ENCODE measurements at places on chromosomes 2 and 18.

DNA sequence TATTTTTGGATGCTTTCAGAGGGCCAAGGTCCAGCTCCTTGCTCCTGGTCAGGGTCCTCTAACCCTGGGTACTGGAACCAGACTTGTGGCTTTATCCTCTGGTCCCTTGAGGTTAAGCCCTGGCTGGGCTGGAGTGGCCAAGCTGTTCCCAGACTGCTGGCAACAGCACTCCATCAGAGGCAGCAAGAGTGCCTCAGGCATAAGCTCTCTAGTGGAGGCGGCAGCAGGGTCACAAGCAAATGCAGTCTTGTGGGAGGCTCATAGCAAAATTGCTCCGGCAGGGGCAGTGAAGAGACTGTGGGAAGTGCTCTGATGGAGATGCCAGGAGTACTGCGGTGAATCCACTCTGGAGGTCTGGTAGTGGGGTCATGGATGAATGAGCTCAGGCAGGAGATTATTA is 128.9 kb upstream of the OTOS start:
- no peak for DNase-seq

- DNase-seq, result no peak
These were observed 477.6 kb upstream of the KLHL29 start for GRCh38 chr2:22907330-22907729.

GRCh38 chr2:195238826-195239225 is 418.2 kb upstream of the SLC39A10 start:
- DNase-seq, result no peak

DNA sequence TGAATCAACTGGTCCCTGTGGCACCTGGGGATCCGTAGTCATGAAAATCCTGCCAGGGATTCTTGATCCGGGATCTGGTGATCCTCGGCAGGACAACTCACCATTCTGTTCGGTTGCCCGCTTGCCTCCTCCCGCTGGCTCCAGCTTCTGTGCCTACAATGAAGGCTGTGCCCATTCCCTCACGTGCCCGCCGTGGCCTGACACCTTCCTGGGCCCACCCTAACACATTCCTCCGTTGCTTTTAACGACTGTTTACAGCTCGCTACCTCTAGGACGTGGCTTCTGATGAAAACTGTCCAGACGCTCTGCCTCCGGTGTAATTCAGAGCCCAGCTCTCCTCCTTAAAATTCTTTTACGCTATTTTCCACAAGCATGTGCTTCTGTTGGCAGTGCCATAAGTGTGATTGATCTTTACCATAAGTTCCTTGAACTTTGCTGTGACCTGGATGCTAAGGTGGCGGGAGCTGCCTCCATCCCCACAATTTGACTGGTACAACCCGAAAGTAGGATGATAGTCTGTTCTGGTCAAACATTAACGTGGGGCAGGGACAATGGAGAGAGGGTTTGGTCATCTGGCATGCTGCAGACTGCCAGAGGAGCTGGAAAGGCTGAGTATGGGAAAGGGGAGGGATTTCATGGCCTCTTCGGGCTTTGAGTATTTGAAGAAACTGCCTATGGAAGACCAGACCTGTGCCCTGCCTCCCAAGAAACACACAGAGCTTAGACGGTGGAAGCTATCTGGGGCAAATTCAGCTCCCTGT is 206.8 kb upstream of the TNP1 start:
- no peak for DNase-seq

DNA sequence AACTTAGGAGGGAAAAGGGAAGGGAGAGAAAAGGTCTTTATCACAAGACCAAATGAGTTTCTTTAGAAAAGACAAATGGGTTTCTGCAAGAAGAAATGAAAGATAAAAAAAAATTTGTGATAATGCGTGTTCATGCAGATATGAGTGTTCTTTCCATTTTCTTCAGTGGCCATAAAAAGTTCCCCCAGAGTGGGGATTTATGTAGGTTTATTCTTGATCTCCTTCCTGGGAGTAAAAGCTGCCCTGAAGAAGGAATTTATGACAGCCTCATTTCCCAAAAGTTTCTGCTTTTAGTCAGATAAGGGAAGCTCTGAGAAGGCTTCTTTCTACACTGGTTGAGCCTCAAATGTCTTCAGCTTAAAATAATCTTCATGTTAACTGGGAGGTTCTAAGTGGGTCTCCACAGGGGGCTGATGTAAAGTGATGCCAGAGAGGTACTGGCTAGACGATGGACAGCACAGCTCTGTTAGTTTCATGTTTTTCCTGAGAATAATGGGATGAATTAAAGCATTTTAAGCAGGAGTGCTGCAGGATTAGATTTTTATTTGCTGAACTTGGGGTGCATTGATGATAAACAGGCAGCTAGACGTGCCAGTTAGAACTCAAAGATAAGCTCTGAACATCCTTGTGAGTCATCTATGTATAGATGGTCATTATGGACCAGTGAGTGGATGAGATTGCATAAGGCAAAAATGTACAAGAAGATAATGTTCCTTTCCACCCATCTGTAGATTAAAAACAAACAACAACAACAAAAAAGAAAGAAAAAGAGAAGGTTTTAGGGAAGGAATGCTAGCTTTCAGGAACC is 99.4 kb upstream of the MSH2 start:
- DNase-seq, result no peak

DNA sequence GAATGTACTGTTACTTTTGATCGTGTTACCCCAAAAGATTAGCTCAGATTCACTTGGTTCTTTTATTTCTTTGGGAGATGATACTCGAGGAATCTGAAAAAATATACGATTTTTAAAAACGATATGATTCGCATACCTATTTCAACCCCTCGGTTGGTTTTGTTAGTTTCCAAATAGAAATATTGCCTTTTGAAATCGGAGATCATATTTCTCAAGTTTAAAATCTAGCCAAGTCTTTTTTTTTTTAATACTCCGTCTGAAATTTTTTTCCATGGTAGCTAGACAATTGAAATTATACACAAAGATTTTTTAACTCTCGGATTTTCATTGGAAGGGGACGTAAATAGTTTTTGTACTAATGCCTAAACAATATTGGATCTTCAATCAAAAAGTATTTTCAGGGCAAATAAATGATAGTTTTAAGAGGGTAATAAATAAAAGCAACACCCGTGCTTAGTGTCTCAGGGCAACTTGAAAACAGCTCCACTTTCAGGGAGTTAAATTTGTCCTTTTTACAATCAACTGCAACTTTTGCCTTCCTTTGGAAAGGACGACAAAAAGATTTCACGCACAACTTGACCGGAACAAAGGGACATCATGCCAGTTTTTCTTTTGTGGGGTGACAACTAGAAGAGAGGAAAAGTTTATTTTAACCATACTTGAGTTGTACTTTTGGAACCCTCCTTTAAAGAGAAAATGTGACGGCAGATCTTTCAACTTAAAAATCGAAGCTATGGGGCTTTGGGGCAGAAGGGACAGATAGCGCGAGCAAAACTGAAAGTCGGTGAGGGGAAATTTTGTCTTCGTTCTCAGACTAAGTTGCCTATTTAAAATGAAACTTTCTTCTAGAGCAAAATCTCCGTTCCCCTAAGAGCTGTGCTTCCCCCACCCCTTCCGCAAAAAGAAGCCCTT is 5.8 kb upstream of the ONECUT2 start:
- no peak for DNase-seq

GRCh38 chr18:51447351-51448342 is 250.2 kb upstream of the MEX3C start:
- DNase-seq, result no peak

DNA sequence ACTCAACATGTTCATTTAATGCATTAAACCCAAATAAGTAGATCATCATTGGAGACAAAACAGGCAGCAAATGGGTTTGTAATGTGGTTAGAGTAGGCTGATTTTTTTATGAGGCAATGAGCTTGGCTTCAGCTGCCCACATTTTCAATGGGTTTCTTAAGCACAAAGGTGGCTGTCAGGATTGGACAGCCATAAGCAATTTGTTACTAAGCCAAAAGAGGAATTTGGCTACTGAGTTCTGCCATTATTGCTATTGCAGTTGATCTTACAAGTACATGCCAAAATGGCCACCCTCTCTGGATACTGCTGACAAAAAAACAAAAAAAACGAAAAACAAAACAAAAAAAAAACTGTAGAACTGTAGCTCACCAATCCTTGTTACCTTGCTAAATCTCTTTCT is 1348.0 kb upstream of the PIK3C3 start:
- DNase-seq, result no peak

DNA sequence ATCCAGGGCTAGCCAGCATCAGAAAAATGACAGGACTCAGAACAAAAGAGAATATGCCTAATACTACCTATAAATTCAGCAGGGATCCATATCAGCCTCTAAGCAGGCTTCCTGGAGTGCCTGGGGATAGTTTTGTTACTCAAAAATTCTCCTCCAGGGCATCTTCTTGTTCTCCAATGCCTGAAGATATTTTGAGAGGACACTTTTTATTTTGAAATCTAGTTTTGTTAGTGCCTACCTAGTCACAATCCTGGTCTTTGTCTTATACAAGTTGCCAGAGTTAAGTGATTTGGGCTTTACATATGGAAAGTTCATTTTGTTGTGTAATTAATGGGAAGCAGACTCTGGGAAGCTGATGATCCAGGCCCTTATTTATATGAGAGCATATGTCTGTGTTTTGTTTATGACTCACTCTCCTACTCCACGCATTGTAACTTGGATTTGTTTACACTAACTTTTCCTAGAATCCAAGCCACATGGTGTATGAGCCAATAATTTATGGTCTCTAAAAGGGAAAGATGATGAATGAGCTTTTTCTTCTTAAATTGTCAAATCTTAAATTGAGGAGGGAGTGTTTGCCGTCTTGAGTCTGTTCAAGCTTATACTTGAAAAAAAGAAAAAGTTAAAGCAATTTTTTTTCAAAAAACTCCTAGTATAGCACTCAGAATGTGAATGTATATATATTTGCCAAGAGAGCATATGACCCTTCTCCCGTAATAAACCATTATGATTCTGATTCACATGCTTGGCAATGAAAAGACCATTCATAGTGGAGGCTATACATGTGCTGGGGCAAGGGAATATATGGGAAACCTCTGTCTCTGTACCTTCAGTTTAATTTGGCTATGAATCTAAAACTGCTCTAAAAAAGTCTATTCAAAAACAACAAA is 370.3 kb downstream of the SETBP1 start:
- DNase-seq, result no peak

DNA sequence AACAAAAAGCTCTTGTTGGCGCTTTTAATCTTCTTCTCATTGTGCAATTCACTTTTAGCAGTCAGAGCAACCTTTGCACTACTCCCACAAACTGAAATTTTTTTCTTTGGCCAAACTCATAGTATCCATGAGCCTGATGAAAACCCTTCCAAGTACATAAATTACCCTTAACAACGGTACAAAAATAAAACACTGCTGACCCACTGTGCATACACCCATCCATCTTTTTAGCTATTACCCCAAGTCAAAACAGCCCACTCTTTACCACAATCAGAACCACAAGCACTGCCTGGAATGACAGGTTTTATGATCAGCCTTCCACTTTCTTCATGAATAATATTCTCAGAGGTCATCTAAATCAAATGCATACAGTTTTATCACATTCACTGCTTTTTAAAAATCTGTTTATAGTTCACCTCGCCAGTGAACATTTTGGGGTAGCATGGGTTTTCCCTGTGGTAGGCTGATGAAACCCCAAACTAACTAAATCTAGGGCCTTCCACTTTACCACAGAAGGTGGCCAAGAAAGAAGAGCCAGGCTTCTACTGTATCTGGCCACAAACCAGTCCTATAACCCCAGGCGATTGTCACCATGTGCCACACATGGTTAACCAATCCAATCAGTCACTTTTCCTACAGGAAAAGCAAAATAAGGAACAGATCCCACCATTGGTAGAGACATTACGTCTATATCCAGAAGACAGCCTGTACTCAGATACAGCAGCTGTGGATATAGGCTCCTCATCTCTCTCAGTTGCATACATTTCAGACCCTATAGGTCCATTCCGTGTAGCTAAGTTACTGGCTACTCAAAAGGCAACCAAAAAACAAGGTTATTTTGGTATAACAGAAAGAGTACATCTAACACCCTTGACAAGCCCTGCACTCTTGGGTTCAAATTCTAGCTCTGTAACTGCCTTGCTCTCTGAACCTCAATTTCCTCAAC is 171.3 kb downstream of the THADA start:
- no peak for DNase-seq

DNA sequence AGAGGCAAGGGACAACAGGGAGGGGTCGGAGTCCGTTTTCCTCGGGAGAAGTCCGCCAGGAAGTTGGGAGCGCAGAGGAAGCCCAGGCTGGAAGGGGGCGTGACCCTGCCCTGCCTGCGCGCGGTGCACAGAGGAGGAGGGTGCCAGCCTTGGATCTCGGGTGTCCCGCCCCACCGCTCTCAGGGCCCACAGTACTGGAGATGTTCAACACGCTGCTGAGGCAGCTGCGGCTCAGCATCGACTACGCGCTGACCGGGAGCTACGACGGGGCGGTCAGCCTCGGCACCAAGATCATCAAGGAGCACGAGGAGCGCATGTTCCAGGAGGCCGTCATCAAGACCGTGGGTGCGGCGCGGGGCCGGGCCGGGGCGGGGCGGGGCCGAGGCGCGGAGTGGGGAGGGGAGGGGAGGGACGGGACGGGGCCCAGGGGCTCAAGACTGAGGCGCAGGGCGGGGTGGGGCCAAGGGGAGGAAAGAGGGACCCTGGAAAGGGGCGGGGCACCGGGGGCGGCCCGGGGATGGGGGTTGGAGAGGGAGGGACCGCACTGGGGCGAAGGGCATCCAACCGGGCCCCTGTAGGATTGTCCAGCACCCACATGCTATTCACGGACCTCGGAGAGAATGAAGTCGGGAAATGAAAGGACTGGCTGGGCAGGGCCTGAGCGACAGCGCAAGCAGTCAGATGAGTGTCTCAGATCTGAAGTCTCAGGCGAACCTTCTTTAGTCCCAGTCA is 36.6 kb downstream of the POMC start:
- no peak for DNase-seq

DNA sequence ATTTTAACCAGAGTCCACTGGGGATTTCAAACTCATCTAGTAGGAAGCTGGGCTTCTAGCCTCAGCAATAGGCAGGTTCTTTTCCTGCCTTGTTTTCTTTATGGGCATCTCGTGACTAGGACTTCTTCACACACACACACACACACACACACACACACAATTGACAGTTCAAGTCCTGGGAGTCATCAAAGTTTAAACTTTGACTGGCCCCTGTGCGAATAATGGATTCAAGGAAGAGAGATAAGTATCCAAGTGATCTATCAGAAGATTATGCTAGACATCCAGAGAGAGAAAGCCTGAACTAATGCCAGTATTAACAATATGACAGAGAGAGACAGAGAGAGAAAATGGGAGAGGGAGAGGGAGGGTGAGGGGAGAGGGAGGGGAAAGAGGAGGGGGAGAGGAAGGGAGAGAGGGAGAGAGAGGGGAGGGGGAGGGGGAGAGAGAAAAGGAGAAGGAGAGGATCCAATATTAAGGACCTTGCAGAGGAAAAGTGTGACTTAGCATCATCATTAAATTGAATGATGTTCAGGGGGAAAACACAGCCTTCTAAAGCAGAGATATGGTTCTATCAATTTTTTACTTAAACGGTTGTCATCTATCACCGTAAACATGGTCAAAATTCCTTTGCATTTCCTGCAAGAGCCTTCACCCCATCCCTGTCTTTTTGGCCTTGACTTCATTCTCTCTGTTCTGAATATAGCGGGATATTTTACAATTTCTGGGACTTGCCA is 327.6 kb upstream of the ZEB2 start:
- no peak for DNase-seq

GRCh38 chr2:99613980-99614379 is 124.2 kb upstream of the REV1 start:
- DNase-seq, result no peak

All from activated CD8-positive, alpha-beta memory T cell treated with anti-CD3 and anti-CD28 coated beads, Interleukin-2, amount 50 U/mL, for 4 hours (primary cell).